ENCODE measurements at places on chromosomes 4 and X. TPM values are rescaled to one million over a fixed set of nuclear protein-coding genes. Genes with fewer than 3 reads are reported as not detected.

The MTCP1 gene
- 19.5 TPM for total RNA-seq

The SLC25A14 gene
- 13.3 TPM for total RNA-seq

- DNase-seq: no peak
Measured at GRCh38 chr4:156335721-156336120, 382.1 kb upstream of the CTSO start.

- DNase-seq: peak; percentile 40
Measured at GRCh38 chrX:101595739-101596419, 21.9 kb downstream of the ARMCX6 start.

DNA sequence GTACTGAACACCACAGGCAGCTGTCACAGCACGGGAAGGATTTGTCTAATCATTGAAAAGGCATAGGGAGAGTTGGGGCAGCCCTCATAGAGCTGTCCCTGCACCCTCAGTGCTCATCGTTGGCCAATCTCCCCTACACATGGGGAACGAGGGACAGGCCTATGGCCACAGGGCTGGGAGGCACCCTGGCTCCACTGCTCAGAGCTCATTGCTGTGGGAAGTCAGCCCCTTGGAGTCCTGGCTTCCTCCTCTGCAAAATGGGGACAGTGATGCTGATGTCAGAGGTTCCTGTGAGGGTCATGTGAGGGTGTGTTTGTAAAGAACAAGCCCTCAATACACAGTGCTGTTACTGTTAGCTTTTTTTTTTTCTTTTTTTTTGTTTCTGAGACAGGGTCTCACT is 19.3 kb upstream of the HTRA3 start:
- no peak for DNase-seq
